Heart right ventricle (tissue), 16 donors: ENCODE measurements at places on chromosomes 3 and 15. TPM values are rescaled to one million over a fixed set of nuclear protein-coding genes. Genes with fewer than 3 reads are reported as not detected.

The KCNH8 gene
- 0.03 TPM for polyA plus RNA-seq

The NR2E3 gene
- polyA plus RNA-seq, result 0.04 TPM

The DAZL gene
- not detected for polyA plus RNA-seq

The MYO5C gene
- 0.75 TPM for polyA plus RNA-seq
